ENCODE measurements at places on chromosomes 6 and 20.
A peak's percentile ranks its signal among the peaks of the same experiment; 100 is the strongest.

GRCh38 chr6:165817771-165818170, 154.7 kb upstream of the PDE10A start:
- DNase-seq: no peak

GRCh38 chr6:34648806-34649205, 47.8 kb downstream of the ILRUN start:
- DNase-seq: no peak

- DNase-seq: no peak
Observed at GRCh38 chr6:31328355-31328960, 28.5 kb downstream of the HLA-B start.

- no peak for DNase-seq
Observed at GRCh38 chr20:39800111-39800510, 838.0 kb downstream of the DHX35 start.

DNA sequence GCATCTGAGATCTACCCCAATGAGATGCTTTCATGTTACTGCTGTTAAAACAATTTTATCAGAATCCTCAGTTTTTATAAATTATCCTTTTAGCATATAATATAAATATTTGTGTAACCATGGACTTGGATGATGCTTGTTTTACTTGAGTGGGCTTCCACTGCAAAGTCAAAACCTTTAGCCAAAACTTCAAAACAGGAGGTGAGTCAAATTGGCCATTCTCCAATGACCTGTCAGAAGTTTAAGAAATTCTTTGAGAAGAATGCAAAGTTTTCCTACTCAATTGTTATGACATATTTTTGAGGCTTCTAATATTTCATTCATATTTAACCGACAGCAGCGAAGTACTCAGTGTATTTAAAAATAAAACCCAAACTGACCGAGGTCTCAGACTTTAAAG, 507.9 kb downstream of the EYS start:
- DNase-seq: no peak

GRCh38 chr6:71510057-71510713, 221.6 kb downstream of the OGFRL1 start:
- peak; percentile 62 for DNase-seq

DNA sequence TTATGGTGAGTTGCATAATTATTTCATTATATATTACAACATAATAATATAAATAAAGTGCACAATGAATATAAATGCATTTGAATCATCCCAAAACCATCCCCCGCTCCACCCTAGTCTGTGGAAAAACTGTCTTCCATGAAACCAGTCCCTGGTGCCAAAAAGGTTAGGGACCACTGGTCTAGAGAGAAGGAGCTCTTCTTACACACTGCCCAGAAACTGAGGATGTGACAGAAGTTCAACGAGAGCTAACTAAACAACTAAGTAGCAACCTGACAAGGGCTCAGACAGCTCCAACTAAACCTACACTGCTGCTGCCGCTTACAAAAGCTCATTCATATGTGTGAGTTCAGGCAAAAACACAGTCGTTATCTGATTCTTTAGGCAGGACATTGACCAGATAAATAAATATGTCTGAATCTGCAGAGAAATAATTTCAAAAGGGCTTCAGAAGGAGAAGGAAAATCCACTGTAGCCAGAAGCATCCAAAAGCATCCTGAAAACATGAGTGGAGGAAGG, 125.9 kb downstream of the ATXN1 start:
- DNase-seq: no peak

- DNase-seq: no peak
Observed at GRCh38 chr6:12769556-12770256, 53.1 kb downstream of the PHACTR1 start.

GRCh38 chr6:41653691-41654090, 15.4 kb downstream of the MDFI start:
- no peak for DNase-seq

DNA sequence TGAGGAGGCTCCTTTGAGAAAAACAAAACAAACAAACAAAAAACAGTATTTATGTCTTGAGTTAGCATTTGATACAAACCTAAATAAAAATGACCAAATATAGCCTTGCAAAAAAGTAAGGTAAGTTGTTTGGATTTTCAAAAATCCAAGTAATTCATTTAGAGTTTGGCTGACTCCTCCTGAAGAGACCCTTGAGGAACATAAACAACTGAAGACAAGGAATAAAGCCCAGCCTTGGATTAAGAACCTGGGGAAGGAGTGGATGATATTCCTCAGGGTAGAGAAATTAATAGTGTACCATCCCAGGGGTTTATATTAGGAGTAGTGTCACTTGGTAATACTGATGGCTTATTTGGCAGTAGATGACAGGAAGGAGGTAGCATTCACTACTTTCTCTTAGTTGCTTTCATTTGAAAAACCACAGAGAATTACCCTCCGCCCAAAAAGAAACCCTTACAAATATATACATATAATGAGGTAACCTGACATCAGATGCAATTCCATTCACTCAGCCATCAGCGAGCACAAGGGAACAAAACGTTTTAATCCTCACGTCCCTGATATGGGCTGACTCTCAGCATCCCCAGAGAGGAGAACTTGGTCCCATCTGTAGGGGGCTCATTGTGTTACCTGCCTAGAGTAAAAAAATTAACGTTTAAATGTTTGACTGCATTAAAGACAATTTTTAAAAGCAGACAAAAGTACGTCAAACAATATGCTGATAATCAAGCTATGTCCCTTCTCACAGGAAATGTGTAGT, 57.0 kb downstream of the SOBP start:
- no peak for DNase-seq

DNA sequence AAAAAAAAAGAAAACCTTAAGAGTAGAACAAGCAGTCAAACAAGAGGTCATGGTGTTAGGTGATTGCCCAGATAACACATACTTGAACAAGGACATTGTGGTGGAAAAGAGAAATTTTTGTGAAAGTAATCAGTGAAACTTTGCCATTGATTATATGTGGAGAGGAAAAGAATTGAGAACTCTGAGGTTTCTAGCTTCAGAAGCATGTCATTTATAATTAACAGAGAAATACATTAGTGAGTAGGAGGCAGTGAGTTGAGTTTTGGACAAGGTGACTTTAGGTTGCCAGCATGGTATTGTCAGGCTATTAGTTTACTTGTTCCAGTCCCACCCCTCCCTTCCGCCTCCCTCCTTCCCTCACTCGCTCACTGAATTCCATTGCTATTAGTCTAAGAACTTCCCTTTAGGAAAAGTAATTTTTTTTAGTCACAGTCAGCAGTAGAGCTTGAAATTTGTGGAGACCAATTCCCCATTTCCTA, 17.2 kb downstream of the TAB2 start:
- no peak for DNase-seq

DNA sequence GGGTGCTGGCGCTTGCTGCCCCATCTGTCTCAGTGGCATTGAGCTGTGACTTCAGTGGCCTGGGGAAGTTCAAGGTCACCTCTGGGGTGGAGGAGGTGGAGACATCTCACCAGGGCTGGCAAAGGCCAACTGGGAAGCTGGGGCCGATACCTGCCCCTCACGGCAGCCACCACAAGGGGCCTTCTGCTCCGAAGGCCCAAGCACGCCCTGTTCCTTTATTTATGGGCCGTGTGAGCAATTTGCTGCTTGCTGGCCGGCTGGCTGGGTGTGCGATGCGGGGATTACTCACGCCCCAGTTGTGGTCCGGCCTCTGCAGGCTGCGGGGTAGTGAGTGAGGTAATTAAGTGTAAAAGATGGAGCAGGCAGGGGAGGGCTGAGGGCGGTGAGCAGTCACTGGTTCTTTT, 13.2 kb upstream of the SCRT2 start:
- DNase-seq: no peak

GRCh38 chr6:91447530-91448254, 860.8 kb upstream of the MAP3K7 start:
- DNase-seq: no peak

DNA sequence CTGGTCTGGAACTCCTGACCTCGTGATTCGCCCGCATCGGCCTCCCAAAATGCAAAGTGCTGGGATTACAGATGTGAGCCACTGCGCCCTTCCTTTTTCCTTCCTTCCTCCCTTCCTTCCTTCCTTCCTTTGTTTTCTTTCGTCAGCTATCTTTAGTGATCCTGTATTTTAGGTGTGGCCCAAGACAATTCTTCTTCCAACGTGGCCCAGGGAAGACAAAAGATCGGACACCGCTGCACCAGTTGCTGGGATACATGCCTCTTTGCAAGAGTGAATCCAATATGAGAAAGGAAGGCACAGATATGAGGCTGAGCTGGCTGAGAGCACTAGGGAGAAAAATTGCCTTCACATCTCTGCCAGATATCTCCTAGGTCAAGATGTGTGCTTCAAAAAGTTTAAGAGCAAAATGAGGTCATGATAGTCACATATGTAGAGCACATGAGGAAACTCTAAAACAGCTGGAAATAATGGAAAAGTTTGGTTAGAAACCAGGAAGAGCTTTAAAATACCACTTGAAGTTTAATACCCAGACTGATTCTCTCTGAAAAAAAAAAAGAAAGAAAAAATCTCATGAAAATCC, 41.8 kb downstream of the OR2B2 start:
- no peak for DNase-seq

DNA sequence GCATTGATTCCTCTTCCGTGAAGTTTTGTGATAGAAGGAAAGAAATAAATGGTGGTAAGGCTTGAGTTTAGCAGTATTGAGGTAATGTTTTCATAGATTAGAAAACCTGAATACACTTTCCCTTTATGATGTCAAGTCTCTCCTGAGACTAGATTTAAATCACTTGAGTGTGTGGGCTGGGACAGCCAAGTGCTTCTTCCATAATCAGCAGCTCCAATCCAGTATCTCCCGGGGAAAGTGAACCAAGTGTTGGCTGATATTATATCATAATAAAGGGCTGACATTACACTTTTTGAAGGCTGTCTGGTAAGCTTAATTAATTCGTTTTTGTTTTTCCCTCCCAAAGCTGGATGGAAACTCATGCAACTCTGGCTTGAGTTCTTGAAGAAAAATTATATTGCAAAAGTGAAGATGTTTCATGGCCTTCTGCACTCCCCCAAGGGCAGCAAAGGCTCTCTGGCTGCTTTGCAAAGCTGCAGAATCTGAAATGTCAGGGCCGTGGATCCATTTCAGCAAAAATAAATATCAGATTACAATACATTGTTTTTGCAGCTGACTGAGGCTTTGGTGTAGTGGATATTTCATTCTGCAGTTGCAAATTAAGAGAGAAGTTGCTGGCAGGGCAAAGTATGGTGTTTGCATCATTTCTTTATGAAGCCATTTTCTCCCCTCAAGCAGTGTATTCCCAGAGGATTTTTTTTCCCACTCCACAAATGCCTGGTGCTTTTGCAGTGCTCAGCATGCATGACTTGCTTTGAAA, 101.2 kb downstream of the MKKS start:
- DNase-seq: no peak

GRCh38 chr6:28353981-28354676, 4.4 kb downstream of the ZKSCAN3 start:
- no peak for DNase-seq

DNA sequence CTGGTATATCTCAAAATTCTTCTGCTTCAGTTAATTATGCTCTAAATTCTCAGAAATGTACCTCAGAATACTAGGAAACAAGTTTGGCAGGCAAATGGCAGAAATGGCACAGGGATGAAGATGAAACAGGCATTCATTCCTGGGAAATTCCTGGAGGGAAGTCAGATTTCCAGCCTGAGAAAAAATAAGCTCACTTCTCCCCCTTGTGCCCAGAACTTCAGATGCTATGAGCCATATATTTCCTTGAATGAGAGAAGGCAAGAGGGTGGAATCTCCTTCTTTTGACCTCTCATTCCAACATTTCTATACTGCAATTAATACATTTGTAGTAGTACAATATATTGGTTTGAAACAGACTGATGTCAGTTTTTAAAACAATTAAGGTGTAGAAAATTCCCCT, 22.8 kb downstream of the RGS17 start:
- DNase-seq: no peak

DNA sequence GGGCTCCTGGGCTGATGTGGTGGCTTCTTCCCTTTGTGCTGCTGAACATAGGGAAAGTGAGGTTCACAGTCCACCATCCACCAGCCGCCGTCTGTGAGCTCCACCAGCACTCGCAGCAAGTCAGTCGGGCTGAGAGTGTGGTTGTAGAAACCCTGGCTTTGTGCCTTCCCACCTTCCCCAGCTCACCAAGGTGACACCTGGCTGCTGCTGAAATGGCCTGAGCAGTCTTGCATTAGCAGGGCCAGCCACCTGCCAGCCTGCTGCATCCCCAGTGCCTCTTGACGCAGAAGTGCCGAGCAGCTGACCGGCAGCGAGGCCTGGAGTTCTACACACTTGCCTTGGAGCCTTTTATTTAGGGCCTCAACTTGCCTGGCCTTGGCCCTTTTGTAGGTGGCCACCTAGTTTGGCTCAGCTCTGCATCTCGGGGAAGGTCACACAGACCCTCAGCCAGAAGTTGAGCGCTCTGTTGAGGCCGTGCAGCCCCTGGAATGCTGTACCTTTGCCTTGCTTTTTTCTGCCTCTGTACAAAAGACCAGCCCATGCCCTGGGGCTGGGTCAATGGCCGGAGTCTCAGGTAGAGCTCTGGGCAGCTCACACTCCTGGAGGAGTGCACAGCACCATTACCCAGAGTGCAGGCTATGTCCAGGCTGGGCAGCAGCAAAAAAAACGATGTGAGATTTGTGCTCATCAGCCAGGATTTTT, 76.5 kb downstream of the PTPN1 start:
- no peak for DNase-seq

DNA sequence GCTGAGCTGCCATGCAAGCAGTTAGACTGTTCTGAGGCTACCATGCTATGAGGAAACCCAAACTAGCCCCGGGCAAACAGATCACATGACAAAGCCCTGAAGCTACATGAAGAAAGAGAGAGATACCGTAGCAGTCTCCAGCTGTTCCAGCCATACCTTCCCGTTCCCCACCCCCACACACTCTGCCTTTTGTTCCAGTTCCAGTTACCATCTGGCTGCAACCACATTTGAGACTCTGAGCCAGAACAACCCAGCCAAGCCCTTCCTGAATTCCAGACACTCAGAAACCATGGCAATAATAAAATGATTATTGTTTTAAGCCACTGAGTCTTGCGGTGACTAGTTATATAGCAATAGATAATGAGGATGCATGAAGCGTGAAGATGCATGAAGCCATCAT, 28.3 kb downstream of the RIN2 start:
- no peak for DNase-seq

DNA sequence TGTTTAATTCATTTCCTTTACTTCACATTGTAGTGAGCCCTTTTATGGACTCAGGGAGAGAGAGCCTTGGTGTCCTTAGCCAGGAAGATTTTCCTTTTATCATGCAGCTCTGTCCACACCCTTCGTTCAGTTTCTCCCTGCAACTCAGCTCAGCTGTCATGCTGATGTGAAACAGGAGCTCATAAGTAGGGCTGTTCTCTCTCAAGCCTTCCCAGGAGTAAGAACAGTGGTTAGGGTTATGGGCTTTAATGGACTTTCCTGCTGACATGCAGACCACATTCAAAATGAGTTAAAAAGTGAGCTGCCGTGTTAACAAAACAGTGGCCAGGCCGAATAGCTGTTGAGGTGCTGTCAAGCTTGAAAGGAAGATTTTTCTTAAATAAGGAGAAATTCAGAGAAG, 104.1 kb downstream of the BCKDHB start:
- DNase-seq: no peak

All from left kidney (tissue), 8 donors.